ENCODE measurements at places on chromosomes 13 and 19. TPM values are rescaled to one million over a fixed set of nuclear protein-coding genes. Genes with fewer than 3 reads are reported as not detected.

DNA sequence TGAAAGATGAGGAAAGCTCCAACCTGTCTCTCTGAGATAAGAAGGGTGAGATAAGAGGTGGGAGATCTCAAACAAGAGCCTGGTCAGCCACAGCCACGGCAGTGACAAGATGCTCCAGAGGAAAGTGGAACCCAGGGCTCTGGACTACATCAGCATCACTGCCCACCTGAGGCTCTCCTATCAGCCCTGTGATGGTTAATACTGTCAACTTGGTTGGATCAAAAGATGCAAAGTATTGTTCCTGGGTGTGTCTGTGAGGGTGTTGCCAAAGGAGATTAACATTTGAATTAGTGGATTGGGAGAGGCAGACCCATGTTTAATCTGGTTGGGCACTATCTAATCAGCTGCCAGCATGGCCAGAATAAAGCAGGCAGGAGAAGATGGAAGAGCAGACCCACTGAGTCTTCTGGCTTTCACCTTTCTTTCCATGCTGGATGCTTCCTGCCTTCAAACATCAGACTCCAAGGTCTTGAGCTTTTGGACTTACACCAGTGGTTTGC, 476.6 kb upstream of the NBEA start:
- H3K4me3 ChIP-seq, result no peak overlapping the region
- H3K27ac ChIP-seq, result no peak overlapping the region
- no peaks in the 10 kb centered on the region for H3K27me3 ChIP-seq
- no peaks in the 10 kb centered on the region for H3K4me1 ChIP-seq
- no peaks in the 10 kb centered on the region for H3K36me3 ChIP-seq

DNA sequence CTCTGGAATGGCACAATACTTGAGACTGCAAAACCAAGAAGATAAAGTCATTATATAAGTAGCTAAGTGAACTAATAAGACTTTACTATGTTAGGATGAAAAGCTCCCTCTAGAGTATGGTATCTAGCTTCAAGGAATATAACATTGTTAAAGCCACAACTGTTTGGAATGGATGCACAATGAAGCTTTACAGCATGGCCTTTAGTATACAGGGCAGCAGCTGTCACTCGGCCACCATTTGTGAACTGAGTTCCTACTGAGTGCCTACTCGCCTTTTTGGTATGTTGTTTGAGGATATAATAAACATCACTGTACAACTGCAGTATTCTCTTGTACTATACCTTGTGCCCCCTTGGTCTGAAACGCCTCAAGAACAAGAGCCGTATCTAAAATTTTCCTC, 6.8 kb downstream of the ALG5 start:
- H3K4me1 ChIP-seq, result no peaks in the 10 kb centered on the region
- DNase-seq, result no peak
- H3K36me3 ChIP-seq, result peaks cover 42% of the 10 kb centered on the region
- peaks cover 2% of the 10 kb centered on the region for H3K27me3 ChIP-seq
- no peak overlapping the region for H3K4me3 ChIP-seq
- no peak overlapping the region for H3K27ac ChIP-seq

- no peak for DNase-seq
- no peaks in the 10 kb centered on the region for H3K36me3 ChIP-seq
- no peaks in the 10 kb centered on the region for H3K27me3 ChIP-seq
- no peak overlapping the region for H3K27ac ChIP-seq
- no peak overlapping the region for H3K4me3 ChIP-seq
- H3K4me1 ChIP-seq, result no peaks in the 10 kb centered on the region
Measured at GRCh38 chr13:34391076-34391475, 551.0 kb upstream of the NBEA start.

DNA sequence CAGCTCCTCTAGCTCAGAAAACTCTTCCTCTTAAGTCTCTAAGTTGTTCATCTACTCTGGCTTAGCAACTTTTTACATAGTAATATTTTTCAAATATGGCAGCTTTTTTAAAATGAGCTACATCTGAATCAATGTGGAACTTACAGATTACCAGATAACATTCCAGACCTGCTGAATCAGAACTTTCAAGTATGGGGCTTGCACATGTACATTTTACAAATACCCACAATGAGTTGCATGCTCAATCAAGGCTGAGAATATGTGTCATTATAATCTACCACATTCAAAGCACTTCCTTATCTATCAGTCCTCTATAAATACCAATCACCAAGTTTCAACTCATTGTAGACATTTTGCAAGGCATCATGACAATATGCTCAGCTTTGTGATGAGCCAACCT, 383.1 kb downstream of the FGF14 start:
- H3K36me3 ChIP-seq, result no peaks in the 10 kb centered on the region
- DNase-seq, result no peak
- no peak overlapping the region for H3K27ac ChIP-seq
- H3K4me3 ChIP-seq, result no peak overlapping the region
- peaks cover 3% of the 10 kb centered on the region for H3K27me3 ChIP-seq

GRCh38 chr13:46097015-46097414, 7.8 kb downstream of the CPB2 start:
- no peak overlapping the region for H3K4me3 ChIP-seq
- no peaks in the 10 kb centered on the region for H3K36me3 ChIP-seq
- no peak overlapping the region for H3K27ac ChIP-seq

- peaks cover 31% of the 10 kb centered on the region for H3K36me3 ChIP-seq
- no peak for DNase-seq
- H3K27ac ChIP-seq, result no peak overlapping the region
- no peaks in the 10 kb centered on the region for H3K27me3 ChIP-seq
Measured at GRCh38 chr19:11729586-11729985, 9.2 kb downstream of the ZNF823 start.

DNA sequence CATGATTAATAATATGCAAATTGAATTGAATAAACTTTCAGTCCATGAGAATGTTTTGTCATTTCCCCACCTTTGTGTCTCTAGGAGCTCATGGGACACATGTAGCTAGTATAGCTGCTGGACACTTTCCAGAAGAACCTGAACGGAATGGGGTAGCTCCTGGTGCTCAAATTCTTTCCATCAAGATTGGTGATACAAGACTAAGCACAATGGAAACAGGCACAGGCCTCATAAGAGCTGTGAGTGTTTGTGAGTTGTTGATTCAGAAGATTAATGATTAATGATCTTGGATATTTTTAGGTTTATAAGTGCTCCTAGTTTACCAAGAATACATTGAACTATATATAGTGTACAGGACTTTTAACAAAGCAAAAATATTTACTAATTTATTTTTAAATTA, 30.1 kb downstream of the TPP2 start:
- H3K27ac ChIP-seq, result no peak overlapping the region
- no peak for DNase-seq
- H3K36me3 ChIP-seq, result peaks cover 41% of the 10 kb centered on the region
- H3K4me1 ChIP-seq, result no peaks in the 10 kb centered on the region
- H3K27me3 ChIP-seq, result no peaks in the 10 kb centered on the region

DNA sequence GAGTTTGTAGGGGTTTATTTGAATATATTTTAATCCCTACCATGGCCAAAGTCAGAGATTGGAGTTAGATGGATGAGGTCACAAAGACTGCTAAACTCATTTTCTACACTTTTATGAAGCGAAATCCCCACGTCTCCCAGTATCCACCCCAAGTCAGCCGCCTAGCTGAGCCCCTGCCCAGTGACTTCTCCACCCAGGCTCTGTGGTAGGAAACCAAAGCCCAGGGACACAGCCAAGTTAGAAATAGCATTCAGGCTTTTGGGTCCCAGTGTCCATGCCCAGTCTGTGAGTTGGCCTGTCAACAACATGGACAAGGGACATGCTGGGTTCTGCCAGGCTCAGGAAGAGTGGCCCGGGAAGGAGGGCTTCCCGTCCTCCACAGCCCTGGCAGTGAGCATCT, 474.0 kb downstream of the FOXO1 start:
- DNase-seq, result no peak
- peaks cover 3% of the 10 kb centered on the region for H3K36me3 ChIP-seq
- H3K27ac ChIP-seq, result no peak overlapping the region

DNA sequence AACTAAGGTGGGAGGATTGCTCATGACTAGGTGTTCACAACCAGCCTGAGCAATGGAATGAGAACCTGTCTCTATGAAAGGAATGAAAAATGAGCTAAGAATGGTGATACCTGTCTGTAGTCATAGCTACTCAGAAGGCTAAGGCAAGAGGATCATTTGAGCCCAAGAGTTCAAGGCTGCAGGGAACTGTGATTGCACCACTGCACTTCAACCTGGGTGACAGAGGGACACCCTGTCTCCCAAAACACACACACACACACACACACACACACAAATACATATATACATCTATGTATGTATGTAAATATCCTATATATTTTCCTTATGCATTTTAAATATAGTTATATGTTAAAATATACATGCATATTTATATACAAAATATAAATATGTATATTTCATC, 7.4 kb upstream of the ZNF433 start:
- H3K27ac ChIP-seq, result no peak overlapping the region
- no peaks in the 10 kb centered on the region for H3K4me1 ChIP-seq
- no peak overlapping the region for H3K4me3 ChIP-seq
- H3K36me3 ChIP-seq, result peaks cover 1% of the 10 kb centered on the region

- no peak overlapping the region for H3K4me3 ChIP-seq
- no peak overlapping the region for H3K27ac ChIP-seq
- no peaks in the 10 kb centered on the region for H3K36me3 ChIP-seq
- no peak for DNase-seq
- H3K4me1 ChIP-seq, result peaks cover 4% of the 10 kb centered on the region
Measured at GRCh38 chr13:77423296-77423695, 96.4 kb upstream of the MYCBP2 start.

GRCh38 chr19:14835011-14835410, at the start of the genes OR7A5 and OR7C1:
Gene OR7A5 (minus strand): TSS chr19:14835185. CDS start chr19:14828241, 6,944 bp downstream.
Gene OR7C1 (minus strand): TSS chr19:14835185. CDS start chr19:14800136, 35,049 bp downstream.
- H3K4me1 ChIP-seq, result no peaks in the 10 kb centered on the region
- H3K27me3 ChIP-seq, result no peaks in the 10 kb centered on the region
- H3K36me3 ChIP-seq, result no peaks in the 10 kb centered on the region

- no peak overlapping the region for H3K4me3 ChIP-seq
- DNase-seq, result peak; percentile 39
- H3K36me3 ChIP-seq, result no peaks in the 10 kb centered on the region
Measured at GRCh38 chr19:4638317-4638716, 999 bp upstream of the TNFAIP8L1 start.

GRCh38 chr19:31517224-31518180, 168.3 kb upstream of the TSHZ3 start:
- no peak overlapping the region for H3K4me3 ChIP-seq

DNA sequence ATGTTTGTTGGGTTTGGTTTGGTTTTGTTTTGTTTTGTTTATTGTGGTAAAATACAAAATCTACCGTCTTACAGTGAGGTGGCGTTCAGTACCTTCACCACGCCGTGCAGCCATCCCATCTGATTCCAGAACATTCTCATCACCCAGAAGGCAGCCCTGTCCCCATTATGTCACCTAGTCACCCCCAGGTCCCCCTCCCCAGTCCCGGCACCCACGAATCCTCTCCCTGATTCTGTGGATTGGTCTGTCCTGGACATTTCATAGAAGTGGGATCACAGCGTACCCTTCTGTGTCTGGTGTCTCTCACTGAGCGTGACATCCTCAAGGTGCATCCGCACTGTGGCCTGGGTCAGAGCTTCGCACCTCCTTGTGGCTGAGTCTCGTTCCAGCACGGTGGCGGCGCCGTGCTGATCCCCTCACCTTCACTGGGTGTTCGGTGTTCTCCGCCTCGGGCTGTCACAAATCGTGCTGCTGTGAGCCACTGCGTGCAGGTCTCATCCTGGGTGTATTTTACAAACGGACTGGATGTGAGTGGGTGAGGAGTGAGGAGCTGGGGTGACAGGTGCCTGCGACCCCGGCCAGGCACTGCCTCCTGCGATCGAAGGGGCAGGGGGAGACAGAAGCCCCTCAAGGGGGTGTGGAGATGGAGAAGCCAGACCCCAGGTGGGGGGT, 580 bp upstream of the TEKTIP1 start:
- H3K4me3 ChIP-seq, result no peak overlapping the region
- DNase-seq, result no peak
- peaks cover 14% of the 10 kb centered on the region for H3K27me3 ChIP-seq
- H3K27ac ChIP-seq, result no peak overlapping the region

DNA sequence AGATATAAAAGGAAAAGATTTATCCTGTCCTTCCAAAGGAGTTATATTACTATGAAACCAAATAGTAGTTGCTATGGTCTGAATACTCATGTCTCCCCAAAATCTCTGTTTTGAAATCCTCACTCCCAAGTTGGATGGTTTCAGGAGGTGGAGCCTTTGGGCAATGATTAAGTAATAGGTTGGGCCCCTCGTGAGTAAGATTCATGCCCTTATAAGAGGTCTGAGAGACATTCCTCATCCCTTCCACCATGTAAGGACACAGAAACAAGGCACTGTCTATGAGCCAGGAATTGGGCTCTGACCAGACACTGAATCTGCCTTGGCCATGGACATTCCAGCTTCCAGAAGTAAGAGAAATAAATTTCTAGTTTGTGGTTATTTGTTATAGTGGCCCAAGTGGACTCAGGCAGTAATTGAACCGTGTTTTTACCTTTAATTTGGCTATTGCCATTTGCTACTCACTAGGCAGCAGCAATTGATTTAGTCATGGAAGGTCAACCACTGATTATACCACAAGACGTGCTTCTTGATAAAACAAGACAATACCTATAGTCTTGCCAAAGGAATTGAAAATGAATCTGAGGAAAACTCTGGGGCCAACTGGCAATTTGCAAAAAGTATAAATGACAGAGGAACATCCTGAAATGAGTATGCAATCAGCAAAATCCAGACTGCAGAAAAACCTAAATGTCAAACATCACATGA, 717.4 kb upstream of the SPRY2 start:
- no peak for DNase-seq
- no peak overlapping the region for H3K27ac ChIP-seq
- H3K27me3 ChIP-seq, result no peaks in the 10 kb centered on the region
- no peaks in the 10 kb centered on the region for H3K4me1 ChIP-seq
- H3K4me3 ChIP-seq, result no peak overlapping the region
- no peaks in the 10 kb centered on the region for H3K36me3 ChIP-seq

- H3K27ac ChIP-seq, result no peak overlapping the region
- no peak overlapping the region for H3K4me3 ChIP-seq
- H3K27me3 ChIP-seq, result peaks cover under 1% of the 10 kb centered on the region
- no peak for DNase-seq
Measured at GRCh38 chr19:56319991-56320390, 5.4 kb upstream of the ZSCAN5A start.

DNA sequence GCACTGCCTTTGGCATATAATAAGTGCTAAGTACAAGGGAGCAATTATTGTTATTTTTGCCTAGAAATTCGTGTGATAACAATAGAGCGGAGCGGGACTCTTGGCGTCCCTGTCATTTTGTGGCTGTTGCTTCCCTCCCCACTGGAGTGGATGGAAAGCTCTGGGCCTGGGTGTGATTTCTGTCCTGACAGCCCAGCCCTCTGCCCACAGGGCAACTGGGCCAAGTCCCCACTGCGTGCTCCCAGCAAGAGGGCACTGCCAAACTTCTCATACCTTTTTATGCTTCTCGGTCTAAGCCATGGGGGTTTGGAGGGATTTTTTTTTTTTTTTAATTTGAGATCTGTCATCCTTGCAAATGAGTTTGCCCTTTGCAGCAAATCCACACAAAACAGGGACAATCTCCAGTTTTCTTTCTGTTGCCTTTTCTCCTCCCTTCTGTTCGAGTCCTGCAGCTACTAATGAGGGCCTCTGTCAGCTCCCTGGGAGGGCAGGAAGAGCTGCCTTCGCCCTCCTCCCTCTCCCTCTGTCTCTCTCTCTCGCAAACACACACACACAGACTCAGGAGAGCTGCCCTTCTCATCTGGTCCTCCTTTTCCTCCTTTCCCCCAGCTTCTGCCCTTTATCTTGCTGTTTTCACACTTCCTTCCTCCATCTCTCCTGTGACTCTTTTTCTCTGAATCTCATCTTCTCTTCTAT, 103.9 kb downstream of the DNAJC15 start:
- no peaks in the 10 kb centered on the region for H3K36me3 ChIP-seq
- no peak for DNase-seq
- no peak overlapping the region for H3K27ac ChIP-seq
- H3K4me3 ChIP-seq, result no peak overlapping the region
- H3K4me1 ChIP-seq, result peaks cover 23% of the 10 kb centered on the region
- peaks cover 5% of the 10 kb centered on the region for H3K27me3 ChIP-seq

KLHL26 gene
- total RNA-seq, result 5.1 TPM

BBC3 gene
- 18.6 TPM for total RNA-seq

TMEM145 gene
- total RNA-seq, result 3.9 TPM

PEAK3 gene
- 0.97 TPM for total RNA-seq

IZUMO2 gene
- not detected for total RNA-seq

Data from endothelial cell (in vitro differentiated cells).